CD4-positive, alpha-beta T cell treated with Interferon alpha-2 for 1 hour (primary cell): ENCODE measurements at places on chromosomes 6 and 20.

DNA sequence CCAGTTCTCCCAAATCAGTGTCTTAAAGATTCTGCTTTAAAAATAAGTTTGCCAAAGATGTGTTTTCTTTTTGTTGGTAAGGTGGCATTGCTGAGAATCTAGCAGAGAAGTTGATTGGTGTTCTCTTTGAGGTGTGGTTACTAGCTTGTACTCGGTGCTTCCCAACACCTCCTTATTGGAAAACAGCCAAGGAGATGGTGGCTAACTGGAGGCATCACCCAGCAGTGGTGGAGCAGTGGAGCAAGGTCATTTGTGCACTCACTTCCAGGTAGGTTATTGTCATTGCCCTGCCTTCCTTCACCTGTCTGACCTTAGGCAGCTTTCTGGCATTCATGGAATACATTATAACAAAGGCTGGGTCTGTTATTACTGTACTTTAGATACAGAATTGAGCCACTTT is 26.7 kb downstream of the RALGAPB start:
- DNase-seq = no peak

GRCh38 chr20:16846006-16846405 is 97.8 kb downstream of the OTOR start:
- no peak for DNase-seq

- no peak for DNase-seq
Measured at GRCh38 chr6:33407132-33407718, 3.6 kb upstream of the PHF1 start.

GRCh38 chr6:2237001-2237400 is 8.4 kb downstream of the GMDS start:
- no peak for DNase-seq

DNA sequence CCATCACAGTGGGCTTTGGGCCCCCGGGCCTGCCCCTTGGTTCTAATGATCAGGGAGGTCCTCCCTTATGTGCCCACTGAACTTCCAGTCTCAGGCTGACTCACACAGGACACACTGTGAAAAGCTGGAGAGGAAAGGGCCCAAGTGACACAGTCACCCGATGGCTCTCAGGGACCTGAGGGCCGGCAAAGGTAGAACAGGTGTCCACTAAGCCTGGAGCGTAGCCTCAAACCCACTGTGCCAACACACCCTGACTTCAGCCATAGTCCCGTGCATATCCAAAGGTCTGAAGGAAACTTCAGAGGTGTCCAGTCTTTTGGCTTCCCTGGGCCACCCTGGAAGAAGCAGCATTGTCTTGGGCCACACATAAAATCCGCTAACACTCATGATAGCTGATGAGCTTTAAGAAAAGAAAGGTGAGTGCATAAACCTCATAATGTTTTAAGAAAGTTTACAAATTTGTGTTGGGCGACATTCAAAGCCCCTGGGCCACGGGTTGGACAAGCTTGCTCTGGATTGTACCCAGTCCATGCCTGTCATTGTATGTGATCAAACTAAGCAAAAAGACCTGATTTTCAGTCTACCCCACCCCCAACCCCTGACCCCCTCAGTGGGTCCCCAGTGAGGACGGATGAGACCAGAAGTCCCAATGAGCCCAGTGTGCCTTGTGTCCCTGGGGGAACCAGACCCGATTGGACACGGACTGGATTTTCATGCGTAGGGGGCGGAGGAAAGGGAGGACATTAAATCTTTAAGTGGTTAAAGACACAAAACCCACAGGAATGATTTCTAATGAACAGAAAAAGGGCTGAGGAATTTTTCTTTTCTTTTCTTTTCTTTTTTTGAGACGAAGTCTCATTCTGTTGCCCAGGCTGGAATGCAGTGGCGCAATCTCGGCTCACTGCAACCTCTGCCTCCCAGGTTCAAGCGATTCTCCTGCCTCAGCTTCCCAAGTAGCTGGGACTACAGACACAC is 6.1 kb downstream of the RAMACL start:
- DNase-seq = no peak

GRCh38 chr6:63563235-63563634 is 9.0 kb upstream of the LOC128125822 start:
- DNase-seq = no peak

GRCh38 chr20:51452091-51452613 is 90.4 kb downstream of the NFATC2 start:
- DNase-seq = no peak
